ENCODE measurements at places on chromosomes 2 and 18. TPM values are rescaled to one million over a fixed set of nuclear protein-coding genes. Genes with fewer than 3 reads are reported as not detected.

The LYPD6B gene
- 0.12 TPM for total RNA-seq

The PTPRN gene
- total RNA-seq = 1.9 TPM

The FRZB gene
- not detected for total RNA-seq

The DNAH6 gene
- total RNA-seq = 0.14 TPM

The TMEFF2 gene
- total RNA-seq = 0.31 TPM

The C1QL2 gene
- total RNA-seq = 0.06 TPM

The NEUROD1 gene
- not detected for total RNA-seq
